ENCODE measurements at places on chromosomes 2 and 18.

GRCh38 chr2:37802899-37803379, 122.1 kb upstream of the RMDN2 start:
- no peak for DNase-seq

DNA sequence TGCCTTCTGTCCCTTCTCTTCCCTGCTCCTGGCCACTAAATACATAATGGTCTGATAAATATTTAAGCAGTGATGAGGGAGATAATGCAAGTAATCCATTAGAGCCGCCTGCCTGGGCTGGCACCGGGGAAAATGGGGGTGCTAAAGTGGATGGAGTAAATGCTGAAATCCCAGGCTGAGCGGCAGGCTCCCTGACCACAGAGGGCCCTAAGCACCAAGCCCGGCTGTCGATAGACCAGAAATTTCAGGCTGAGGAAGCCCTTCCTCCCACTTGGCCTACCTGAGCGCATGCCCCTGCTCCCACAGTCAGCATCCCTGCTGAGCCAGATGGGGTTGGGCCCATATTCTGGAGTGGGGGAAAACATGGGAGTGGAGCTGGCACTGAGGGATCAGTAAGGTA, 197.5 kb upstream of the SKOR2 start:
- DNase-seq = no peak

GRCh38 chr2:230927711-230928341, 2.8 kb upstream of the GPR55 start:
- DNase-seq = peak; percentile 21

- DNase-seq = no peak
These were observed 62.3 kb downstream of the ITGA6 start for GRCh38 chr2:172489681-172490080.

- DNase-seq = no peak
These were observed 39.5 kb upstream of the NPAS2 start for GRCh38 chr2:100780203-100781008.

DNA sequence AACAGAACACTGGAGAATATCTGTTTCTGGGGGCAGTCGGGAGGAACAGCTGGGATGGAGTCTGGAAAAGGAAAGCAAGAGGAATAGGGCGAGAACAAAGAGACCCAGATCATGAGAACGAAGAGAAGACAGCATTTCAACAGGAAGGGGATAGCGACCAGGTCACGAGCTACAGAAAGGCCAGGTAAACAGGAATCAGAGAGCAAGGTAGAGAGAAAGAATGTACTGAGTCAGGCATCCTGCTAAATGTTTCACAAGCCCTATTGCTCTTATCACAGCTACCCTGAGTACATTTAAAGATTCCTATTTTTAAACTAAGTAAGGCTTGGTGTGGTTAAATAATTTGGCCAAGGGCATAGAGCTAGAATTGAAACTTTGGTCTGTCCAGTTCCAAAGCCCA, 254.9 kb upstream of the RAB12 start:
- no peak for DNase-seq

GRCh38 chr2:189913821-189914220, 129.6 kb downstream of the PMS1 start:
- no peak for DNase-seq

GRCh38 chr2:135091681-135092080, 39.6 kb downstream of the RAB3GAP1 start:
- no peak for DNase-seq

DNA sequence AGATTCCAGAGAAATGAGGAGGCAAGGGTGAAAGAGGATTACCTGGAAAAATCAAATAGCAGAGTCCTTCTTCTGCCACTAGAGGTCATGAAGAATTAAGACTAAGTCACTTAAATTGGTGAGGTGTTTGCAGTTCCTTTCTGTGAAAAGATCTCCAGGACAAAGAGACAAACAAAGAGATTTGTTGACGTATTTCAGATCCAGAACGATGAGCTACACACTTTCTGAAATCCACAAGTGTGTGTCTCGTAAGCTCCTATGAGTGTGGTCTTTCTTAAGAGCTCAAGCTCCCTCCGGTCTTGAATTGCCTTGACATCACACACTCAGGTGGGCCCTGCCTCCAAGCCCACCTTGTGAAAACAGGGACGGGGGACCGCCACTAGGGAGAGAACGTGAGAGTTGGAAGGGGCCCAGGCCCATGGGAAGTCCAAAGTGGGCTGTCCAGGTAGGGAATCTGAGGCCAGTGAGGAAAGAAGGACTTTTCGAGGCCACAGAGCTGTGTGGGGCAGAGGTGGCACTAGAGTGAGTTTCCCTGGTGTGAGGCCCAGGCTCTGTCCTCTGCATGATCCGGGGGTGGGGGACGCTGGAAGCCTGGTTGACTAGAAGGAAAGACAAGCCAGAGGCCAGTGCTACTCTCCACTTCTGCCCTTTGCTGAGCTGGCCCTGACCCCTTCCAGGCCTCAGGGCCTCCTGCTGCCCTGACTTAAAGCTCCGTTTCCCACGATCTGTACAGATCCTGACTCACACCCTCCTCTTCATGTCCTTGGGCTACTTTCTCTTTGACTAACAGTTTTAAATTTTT, 168.1 kb upstream of the NCK2 start:
- DNase-seq = no peak

DNA sequence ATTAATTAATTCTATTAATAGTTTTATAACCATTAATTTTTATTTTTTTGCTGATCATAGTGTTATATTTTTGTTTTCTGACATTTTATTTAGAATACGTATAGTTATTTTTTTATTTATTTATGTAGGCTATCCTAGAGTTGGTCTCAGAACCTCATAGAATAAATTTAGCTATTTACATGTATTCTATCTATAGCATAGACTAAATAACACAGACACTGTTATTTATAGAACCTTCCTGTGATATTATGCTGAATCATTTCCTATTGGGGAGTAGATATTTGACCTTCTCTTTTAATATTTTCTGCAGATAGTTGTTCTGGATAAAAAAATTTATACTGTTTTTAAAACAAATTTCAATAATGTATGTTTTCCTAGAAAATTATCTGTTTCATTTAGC, 20.2 kb downstream of the ARHGEF33 start:
- no peak for DNase-seq

DNA sequence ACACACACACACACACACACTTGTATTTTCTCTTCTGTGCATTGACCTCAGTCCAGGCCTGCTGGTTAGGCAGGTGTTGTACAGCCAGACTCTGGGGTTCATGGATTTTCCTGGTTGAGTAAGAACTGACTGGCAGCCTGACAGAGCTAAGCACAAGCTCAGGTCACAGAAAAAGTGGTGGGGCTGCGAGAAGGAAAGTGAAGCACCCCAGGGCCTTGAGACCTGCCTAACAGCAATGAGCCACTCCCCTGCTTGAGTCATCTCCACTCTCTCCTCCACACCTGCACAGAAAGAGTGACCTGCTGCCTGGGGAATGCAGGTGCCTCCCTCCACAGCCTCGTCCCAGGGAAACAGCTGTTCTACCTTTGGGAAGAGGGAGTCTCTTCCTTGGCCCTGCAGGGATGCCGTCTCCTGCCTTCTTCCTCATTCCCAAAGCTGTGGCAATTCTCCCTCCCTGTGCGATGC, 91.4 kb upstream of the LGALSL start:
- no peak for DNase-seq

- DNase-seq = no peak
These were observed 99.5 kb downstream of the MAP4K4 start for GRCh38 chr2:101796825-101797600.

Data from activated naive CD8-positive, alpha-beta T cell treated with anti-CD3 and anti-CD28 coated beads, Interleukin-2, amount 50 U/mL, for 24 hours (primary cell).